Mammary epithelial cell (primary cell): ENCODE measurements at places on chromosomes 12 and 14. TPM values are rescaled to one million over a fixed set of nuclear protein-coding genes. Genes with fewer than 3 reads are reported as not detected.

TRHDE gene
- polyA plus RNA-seq: 3.9 TPM

MSRB3 gene
- polyA plus RNA-seq: 9.9 TPM

COCH gene
- polyA plus RNA-seq: not detected

GZMB gene
- polyA plus RNA-seq: not detected

CIDEB gene
- 3.3 TPM for polyA plus RNA-seq

EGLN3 gene
- 8.0 TPM for polyA plus RNA-seq

FGF6 gene
- polyA plus RNA-seq: not detected

PTPRO gene
- polyA plus RNA-seq: 0.08 TPM

FUT8 gene
- 12.7 TPM for polyA plus RNA-seq

IL22 gene
- polyA plus RNA-seq: not detected
